NCI-H460 (cell line): ENCODE measurements at places on chromosomes 5 and 9. TPM values are rescaled to one million over a fixed set of nuclear protein-coding genes. Genes with fewer than 3 reads are reported as not detected.

The POU5F2 gene
- 0.58 and 0.87 TPM in 2 replicates for total RNA-seq

The NRARP gene
- 5.1 and 8.9 TPM in 2 replicates for total RNA-seq

The PCDHB10 gene
- 0.35 and 0.72 TPM in 2 replicates for total RNA-seq

The WWC1 gene
- 19.0 and 21.0 TPM in 2 replicates for total RNA-seq

The CARD9 gene
- 0.22 and 0.32 TPM in 2 replicates for total RNA-seq

The LHFPL2 gene
- total RNA-seq, result 8.4 and 8.6 TPM in 2 replicates

The RNF224 gene
- total RNA-seq, result not detected in 2 replicates

The RNF183 gene
- 0.32 TPM in 1 of 2 replicates, not detected in the other for total RNA-seq

The SPATA9 gene
- total RNA-seq, result 0.42 and 0.49 TPM in 2 replicates

The IL5 gene
- not detected in 2 replicates for total RNA-seq

The MOB3B gene
- 0.15 and 0.26 TPM in 2 replicates for total RNA-seq

The MED7 gene
- 17.7 and 20.9 TPM in 2 replicates for total RNA-seq

The PAXX gene
- total RNA-seq, result 35.4 and 39.4 TPM in 2 replicates

The SPINK5 gene
- total RNA-seq, result not detected in 2 replicates

The QSOX2 gene
- 24.1 and 26.3 TPM in 2 replicates for total RNA-seq

The FOXI1 gene
- total RNA-seq, result not detected in 2 replicates

The HSPA5 gene
- total RNA-seq, result 226 and 266 TPM in 2 replicates

The PDCD1LG2 gene
- total RNA-seq, result 7.0 and 9.8 TPM in 2 replicates

The ZNF367 gene
- total RNA-seq, result 6.2 and 7.4 TPM in 2 replicates

The IFNA13 gene
- total RNA-seq, result not detected in 2 replicates

The SMIM32 gene
- total RNA-seq, result not detected in 2 replicates

The TEX48 gene
- not detected in 2 replicates for total RNA-seq

The HK3 gene
- not detected in 2 replicates for total RNA-seq

The CER1 gene
- total RNA-seq, result not detected in 2 replicates

The FAM221B gene
- not detected in 2 replicates for total RNA-seq

The EXOC3 gene
- total RNA-seq, result 29.1 and 31.0 TPM in 2 replicates

The GABRB2 gene
- total RNA-seq, result not detected in 2 replicates

The TGFBR1 gene
- total RNA-seq, result 78.3 and 85.6 TPM in 2 replicates

The GARIN3 gene
- total RNA-seq, result not detected in 2 replicates
